ENCODE measurements at places on chromosomes 11 and 22.

GRCh38 chr22:48530666-48531065, 1297.0 kb downstream of the BRD1 start:
- DNase-seq, result no peak

DNA sequence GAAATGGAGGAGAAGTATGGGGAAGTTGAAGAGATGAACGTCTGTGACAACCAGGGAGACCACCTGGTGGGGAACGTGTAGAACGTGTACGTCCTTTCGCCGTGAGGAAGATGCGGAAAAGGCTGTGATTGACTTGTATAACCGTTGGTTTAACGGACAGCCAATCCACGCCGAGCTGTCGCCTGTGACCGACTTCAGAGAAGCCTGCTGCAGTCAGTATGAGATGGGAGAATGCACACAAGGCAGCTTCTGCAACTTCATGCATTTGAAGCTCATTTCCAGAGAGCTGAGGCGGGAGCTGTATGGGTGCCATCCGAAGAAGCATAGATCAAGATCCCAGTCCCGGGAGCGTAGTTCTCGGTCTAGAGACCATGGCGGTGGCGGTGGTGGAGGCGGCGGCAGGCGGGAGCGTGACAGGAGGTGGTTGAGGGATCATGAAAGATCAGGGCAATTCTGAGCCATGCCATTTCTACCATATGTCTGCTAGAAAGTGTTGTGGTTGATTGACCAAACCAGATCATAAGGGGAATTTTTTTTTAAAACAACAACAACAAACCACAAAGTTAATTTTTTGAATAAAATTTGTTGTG, 36.8 kb upstream of the PHOX2A start:
- DNase-seq, result no peak

GRCh38 chr11:57467508-57468157, 7.3 kb downstream of the RTN4RL2 start:
- no peak for DNase-seq

DNA sequence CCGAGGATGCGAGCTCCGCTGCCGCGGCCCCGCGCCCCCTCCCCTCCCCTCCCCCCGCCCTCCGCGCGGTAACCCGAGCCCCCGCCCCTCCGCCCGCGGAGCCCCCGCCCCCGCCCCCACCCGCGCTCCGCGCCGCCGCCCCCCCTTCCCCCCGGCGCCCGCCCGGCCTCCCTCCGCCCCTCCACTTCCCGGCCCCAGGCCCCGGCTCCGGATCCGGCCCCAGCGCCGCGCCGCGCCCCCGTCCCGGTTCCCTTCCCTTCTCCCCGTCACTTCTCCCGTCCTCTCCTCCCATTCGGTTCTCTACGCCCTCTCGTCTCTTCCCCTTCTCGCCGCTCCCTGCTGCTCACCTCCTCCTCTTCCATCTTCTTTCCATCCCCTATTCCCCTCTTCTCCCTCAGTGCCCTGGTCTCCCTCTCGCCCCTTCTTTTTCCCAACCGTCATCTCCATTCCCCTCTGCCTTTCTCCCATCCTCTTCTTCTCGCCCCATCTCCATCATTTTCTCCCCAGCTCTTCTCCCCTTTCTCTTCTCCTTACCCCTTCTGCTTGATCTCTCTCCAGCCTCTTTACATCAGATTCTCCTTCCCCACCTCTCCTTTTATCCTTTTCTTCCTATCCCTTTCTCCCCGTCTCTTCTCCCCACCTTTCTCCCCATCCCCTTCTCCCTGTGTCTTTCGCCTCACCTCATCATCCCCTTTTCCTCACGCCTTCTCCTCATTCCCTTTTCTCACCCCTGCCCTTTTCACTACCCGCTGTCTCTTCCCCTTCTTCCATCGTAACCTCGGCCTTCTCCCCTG, at the start of gene DCHS1:
Gene DCHS1 (minus strand): TSS at position 20 of the 794 bp plus-strand sequence. CDS start 14,196 bp downstream, outside the sequence.
- DNase-seq, result no peak

DNA sequence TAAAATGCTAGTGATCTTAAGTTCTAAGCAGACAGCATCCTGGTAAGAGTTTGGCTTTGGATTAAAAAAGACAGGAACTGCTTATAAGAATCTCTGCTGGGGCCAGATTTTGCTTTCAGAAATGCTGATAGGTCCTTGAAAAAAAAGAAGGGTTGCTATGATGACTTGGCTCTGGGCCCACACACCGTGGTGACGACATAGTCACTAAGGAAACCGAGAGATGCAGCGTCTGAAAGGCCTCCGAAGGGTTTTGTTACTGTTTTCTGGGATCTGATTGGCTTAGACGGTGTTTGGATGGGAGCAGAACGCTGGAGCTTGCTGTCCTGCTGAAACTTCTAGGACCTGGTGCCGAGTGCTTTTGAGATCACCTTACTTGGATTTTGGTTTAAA, 8.4 kb downstream of the FAM118A start:
- peak; percentile 86 for DNase-seq

DNA sequence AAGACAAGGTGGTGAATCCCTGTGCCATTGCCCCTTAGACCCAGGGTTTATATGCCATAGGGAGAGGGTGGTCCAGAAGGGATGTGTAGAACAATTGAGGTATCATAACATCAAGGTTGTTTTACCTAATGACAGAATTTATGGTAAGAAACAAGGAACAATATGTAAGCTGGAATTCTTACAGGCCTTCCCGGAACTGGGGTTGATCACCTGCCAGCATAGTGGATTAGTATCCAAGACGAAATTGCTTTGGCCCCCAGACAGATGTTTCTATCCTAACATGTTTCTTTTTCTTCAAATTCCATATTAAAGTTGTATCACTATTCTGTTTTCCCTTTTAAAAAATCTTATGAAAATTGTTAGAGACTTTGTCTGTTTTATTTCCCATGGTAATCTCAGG, 343.8 kb upstream of the ANO3 start:
- no peak for DNase-seq

DNA sequence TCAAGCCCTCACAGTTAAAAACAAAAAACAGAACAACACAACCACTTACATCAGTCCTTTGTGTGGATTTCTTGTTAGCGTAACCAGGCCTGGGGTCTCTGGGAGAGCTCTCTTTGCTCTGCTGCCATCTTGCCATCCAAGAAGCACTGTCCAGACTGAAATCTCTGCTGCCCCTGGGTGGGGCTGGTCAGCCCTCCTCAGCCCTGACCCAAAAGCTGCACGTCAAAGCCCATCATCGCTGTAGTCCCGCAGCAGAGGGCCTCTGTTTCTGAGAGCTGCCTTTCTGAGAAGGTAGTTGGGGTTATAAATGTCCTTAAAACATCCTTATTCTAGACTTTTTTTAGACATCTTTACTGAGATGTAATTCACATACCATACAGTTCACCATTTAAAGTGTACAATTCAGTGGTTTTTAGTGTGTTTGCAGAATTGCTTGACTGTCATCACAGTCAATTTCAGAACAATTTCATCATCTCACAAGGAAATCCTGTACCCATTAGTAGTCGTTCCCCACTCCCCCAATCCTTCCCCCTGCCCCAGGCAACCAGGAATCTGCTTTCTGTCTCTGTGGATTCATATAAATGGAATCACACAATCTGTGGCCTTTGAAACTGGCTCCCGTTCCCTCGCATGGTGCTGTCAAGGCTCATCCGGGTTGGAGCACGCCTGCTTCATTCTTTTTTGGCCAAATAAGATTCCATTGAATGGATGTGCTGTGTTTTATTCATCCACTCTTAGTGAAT, 94.9 kb downstream of the TBC1D22A start:
- DNase-seq, result no peak

- DNase-seq, result no peak
Observed at GRCh38 chr11:1889941-1890855, 1.5 kb downstream of the PRR33 start.

DNA sequence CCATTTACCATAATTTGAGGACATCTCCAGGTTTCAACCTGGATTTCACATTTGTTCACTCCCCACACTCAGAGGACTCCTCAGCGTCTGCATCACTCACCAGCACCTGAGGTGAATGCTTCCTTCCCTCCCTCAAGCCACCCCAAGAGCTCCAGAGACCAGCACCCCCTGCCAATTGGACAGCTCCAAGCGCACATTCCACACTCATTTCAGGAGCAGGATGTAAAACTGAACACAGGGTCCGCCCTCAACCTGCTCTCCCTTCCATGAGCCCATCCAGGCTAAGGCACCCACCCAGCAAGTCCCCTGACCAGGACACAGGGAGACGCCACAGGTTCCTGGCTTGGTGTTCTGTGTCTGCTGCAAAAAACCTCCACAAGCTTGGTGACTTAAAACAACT, 3.9 kb downstream of the SCGB1D1 start:
- no peak for DNase-seq

DNA sequence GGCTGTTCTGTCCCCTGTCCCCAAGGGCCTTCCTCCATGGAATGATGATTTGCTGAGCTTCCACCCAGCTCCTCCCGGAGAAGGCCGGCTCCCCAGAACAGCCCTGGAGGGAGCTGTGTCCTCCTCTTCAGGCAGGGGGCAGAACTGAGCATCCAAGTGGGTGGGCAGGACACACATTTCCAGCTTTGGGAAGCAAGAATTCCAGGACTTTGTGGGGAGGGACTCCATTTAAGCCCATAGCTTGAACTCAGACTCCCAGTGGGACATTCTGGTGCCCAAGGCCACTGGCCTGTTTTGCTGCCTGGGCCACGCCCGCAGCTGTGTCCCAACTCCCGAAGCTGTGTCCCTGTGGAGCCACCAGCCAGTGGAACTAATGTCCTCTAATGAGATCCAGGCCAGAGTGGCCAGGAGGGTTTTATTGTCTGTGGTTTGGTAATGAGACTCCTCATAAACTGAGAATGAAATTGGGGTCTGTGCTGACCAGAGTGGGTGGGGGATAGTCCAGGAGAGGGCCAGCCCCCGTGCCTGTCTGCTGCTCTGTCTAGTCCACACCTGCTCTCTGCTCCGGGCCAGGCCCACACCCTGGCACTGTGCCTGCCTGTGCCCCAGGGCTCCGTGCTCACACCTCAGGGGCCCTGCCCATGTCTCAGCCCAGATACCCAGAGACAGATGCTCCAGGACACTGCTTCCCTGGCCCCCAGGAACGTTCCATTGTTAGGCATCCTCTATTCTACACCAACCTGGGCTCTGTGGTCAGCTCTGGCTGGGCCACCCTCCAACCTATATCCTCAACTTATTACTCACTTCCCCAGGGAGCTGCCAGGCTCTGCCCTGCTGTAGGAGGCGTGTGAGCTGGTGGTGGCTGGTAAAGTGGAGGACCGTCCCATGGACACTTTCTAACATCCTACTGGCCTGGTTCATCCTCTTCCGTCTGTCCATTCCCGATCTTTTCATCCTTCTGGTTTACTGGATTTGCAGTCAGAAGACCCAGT, 7.6 kb downstream of the NECTIN1 start:
- no peak for DNase-seq

DNA sequence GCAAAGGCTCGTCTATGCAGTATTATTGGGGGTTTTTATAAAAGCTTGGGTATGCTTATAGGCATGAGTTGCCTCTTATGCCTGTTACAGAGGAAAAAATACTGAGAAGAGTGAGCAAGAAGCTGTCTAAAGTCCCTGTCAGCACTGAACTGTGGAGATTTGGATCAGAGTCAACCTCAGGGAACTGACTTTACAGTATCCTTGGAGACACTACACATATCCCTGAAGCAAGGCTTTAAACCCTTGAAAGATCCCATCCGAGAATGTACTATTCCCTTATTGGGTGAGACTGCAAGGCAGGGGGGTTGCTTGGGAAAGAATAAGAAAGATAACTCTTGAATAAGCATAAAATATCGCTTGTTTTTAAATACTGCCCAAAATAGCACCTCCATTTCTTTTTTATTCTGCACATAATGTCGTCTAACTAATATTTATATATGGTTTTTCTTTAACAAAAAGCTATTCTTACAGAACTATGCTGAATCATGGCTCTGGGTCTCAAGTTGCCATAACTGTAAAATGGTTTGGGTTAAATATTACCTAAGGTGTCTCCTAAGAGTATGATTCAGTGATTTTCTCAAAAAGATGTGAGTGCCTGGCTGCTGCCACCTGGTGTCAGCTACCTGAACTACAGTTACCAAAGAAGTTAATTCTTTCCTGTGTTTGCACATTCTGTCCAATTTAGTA, 1062.8 kb downstream of the DLG2 start:
- DNase-seq, result peak; percentile 30

GRCh38 chr11:123426789-123427188, 3.3 kb upstream of the GRAMD1B start:
- no peak for DNase-seq

- no peak for DNase-seq
Observed at GRCh38 chr11:116700586-116701220, 72.1 kb downstream of the BUD13 start.

DNA sequence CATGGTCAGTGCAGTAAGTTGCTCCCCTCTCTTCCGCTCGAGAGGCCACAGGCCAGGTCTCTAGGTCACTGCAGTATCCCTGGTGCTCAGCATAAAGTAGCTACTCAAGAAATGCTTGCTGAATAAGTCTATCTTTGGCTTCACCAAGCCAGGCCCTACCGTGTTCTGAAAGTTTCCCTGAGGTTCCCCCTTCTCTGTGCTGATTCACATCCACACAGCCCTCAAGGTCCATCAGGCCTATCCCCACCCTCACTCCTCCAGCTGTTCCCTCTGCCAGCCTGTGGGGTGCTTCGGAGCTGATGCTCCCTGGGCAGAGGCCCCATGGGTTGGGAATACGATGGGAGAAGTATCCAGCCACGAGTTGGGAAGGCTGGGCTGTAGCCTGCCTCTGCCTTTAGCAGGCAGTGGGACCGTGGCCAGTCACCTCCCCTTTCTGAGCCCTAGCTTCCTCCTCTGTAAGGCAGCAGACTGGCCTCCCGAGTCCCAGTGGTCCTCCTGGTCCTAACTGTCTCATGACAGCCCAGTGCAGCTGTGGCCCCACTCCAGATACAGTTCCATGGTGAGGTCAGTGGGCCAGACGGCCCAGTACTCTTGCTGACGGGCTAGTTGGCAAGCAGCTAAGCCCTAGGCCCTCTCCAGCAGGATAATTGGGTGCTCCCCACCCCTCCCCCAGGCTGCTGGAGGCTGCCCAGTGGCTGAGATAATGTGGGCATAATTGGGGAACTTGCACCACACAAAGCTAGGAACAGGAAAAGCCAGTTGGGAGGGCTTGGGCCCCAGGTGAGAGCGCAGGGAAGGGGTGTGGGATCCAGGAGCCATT, 48.2 kb downstream of the NECTIN1 start:
- peak; percentile 19 for DNase-seq

DNA sequence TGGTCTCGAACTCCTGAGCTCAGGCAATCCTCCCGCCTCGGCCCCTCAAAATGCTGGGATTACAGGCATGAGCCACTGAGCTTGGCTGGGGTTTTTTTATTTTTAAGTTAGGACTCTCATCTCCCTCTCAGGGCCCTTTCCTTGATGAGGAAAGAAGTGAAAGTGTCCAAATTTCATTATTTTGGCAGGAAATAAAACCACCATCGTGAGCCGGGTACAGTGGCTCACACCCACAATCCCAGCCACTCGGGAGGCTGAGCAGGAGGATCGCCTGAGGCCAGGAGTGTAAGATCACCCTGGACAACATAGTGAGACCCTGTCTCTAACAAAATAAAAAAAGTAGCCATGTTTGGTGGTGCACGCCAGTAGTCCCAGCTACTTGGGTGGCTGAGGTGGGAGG, 99.4 kb downstream of the FBXO7 start:
- DNase-seq, result no peak

GRCh38 chr11:75603791-75604736, 42.0 kb downstream of the SERPINH1 start:
- DNase-seq, result peak; percentile 7

- no peak for DNase-seq
Observed at GRCh38 chr11:88203604-88204003, 28.4 kb upstream of the RAB38 start.

- DNase-seq, result no peak
Observed at GRCh38 chr11:133705873-133706272, 139.4 kb downstream of the SPATA19 start.

Data from inflammatory macrophage treated with lipopolysaccharide for 4 hours (primary cell).